ENCODE measurements at places on chromosomes 7 and 10.

- DNase-seq: no peak
These were observed 544 bp downstream of the GPRIN2 start for GRCh38 chr10:46555713-46556514.

GRCh38 chr10:113382691-113383090 is 170.2 kb upstream of the HABP2 start:
- no peak for DNase-seq

- DNase-seq: no peak
These were observed 167.3 kb downstream of the CALCR start for GRCh38 chr7:93407239-93407638.

DNA sequence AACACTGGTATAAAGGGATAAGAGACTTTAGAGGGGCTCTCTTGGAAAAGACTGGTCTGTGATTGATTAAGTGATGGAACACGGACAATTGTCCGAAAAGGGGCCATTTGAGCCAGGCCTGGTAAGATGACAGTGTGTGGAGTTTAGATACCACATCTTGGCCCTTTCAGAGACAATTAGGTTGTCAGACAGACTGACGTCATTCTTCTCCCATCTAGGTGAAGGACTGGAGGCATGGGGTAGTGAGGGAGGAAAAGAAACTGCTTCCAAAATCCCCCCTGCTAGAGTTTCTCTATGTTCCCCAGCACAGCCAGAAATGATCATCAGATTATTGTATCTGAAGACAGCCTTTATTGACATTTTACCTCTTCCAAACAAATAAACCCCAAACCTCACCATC is 84.8 kb upstream of the MYO3A start:
- no peak for DNase-seq

Data from Kasumi-1 (cell line).